ENCODE measurements at places on chromosomes 7 and 10.

DNA sequence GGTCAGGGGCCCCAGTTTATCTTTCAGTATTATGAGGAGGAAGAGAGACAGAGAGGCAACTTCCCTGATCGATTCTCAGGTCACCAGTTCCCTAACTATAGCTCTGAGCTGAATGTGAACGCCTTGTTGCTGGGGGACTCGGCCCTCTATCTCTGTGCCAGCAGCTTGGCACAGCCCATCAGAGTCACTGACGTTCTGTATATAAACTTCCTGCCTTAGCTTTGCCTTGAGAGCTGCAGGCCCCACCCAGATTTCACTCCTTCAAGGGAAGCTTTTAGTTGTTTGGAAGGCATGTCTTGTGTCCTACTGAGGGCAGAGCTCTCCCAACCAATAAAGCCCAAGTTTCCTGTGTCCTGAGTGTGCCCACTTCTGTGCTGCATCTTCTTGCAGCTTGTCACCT, 242.5 kb upstream of the PRSS58 start:
- DNase-seq, result no peak

DNA sequence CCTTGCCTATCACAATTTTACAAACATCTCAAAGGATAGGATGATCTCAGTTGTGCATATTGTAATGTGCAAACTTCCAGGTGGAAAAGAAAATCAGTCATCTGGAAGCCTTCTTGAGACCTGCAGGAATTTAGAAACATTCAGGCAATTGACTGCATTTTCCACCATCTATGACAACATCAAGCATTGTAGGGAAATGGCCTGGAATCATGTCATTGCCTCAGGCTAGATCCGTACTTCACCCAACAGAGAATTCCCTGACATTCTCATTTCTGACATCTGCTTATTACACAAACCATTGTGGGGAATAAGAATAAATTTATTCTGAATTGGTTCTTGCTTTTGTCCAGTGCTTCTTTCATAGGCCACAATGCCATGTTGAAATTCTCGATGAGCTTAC, 124.9 kb upstream of the NPVF start:
- no peak for DNase-seq

- no peak for DNase-seq
Measured at GRCh38 chr7:38862666-38863065, 46.3 kb downstream of the VPS41 start.

- DNase-seq, result no peak
Measured at GRCh38 chr7:25240340-25240739, 12.1 kb upstream of the NPVF start.

GRCh38 chr10:13632884-13633440, 46.2 kb downstream of the PRPF18 start:
- no peak for DNase-seq

- DNase-seq, result no peak
Measured at GRCh38 chr10:71965623-71966022, 1.4 kb downstream of the CHST3 start.

GRCh38 chr10:98676895-98677294, 230.2 kb upstream of the HPS1 start:
- no peak for DNase-seq

GRCh38 chr7:38222481-38223096, 44.5 kb downstream of the STARD3NL start:
- DNase-seq, result no peak

DNA sequence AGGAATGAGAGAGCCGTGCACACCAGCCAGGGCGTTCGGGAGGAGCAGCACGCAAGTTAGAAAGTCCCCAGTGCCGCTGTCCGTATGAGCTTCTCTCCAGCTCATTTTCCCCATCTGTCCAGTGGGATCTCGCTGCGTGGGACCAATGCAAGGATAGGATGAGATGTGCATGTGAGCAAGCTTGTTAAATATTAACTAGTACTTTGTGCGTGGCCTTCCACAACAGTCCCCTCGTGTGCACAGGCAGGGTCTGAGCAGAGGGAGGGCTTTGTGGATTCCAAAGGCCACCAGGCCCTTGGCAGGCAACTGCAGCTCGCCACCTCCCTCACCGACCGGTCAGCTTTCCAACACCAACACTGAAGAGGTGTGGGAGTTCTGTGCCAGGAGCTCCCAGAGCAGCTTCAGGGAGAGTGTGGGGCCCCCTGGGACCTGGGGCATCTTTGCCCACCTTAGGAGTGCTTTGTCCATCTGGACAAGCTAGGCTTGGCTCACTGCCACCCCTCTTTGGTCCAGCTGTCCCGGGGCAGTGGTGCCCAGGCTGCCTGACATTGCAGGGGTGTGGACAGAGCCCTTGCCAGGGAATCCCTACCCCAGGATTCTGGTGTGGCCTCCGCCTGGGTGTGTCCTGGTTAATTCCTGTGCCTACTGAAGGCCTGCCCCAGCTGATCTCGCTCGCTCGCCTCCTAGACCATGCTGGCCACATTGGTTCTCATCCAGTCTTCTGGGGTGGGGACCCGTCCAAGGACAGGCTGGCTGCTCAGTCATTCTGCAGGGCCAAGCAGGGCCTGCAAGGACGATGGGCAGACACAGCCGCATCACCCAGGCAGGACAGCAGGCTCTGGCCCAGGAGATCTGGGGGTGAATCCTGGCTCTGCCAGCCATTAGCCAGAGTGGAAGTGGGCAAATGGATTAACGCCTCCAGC, 5.3 kb downstream of the FAM20C start:
- no peak for DNase-seq

GRCh38 chr7:108838198-108838597, 268.5 kb downstream of the DNAJB9 start:
- no peak for DNase-seq

GRCh38 chr10:36194276-36194675, 552.2 kb upstream of the FZD8 start:
- no peak for DNase-seq

GRCh38 chr7:140607441-140607989, 33.1 kb downstream of the DENND2A start:
- DNase-seq, result no peak

DNA sequence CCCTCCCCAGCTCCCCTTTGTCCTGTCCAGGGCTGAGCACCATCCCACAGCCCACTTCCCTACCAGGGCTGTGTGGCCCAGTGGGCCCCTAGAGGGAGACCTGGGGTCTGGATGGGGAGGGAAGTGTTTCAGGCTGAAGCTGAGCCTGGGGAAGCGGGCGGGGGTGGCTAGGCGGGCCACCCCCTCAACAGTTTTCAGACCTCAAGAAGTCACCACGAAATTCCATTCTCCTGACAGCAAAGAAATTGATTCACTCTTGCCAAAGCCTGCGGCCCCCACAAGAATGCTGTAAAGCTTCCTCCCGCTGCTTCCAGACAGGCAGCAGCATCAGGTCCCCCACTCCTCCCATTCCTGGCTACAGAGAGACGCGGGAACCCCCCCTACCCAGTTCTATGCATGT, 2.5 kb upstream of the LFNG start:
- DNase-seq, result no peak

DNA sequence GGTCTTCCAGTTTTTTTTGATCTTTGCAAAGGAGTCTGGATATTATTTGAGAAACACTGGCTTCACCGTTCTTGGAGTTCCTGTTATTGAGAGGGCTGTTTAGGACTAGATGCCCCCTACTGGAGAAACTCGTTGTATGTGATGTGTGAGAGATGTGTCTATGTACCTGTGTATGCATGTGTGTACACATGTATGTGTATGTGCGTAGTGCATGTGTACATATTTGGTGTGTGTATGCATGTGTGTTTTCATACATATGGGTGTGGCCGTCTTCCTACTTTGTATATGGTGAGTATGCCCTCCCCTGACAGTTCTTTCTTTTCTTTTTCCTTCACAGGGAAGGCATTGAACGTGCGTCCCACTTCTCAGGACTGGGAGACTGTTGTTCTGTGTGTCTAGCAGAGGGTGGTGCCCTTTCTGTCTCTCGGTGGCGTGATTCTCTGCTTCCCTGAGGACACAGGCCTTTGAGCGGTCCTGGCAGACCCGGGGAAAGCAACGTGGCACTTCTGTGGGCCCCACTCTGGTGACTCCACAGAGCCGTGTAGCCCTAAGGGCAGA, 3.0 kb upstream of the CALHM3 start:
- no peak for DNase-seq

- no peak for DNase-seq
Measured at GRCh38 chr10:58275908-58276307, 6.9 kb downstream of the CISD1 start.

- DNase-seq, result peak; percentile 56
Measured at GRCh38 chr7:39950473-39951225, 593 bp downstream of the CDK13 start.

- no peak for DNase-seq
Measured at GRCh38 chr10:69650589-69651261, 20.7 kb downstream of the FAM241B start.

DNA sequence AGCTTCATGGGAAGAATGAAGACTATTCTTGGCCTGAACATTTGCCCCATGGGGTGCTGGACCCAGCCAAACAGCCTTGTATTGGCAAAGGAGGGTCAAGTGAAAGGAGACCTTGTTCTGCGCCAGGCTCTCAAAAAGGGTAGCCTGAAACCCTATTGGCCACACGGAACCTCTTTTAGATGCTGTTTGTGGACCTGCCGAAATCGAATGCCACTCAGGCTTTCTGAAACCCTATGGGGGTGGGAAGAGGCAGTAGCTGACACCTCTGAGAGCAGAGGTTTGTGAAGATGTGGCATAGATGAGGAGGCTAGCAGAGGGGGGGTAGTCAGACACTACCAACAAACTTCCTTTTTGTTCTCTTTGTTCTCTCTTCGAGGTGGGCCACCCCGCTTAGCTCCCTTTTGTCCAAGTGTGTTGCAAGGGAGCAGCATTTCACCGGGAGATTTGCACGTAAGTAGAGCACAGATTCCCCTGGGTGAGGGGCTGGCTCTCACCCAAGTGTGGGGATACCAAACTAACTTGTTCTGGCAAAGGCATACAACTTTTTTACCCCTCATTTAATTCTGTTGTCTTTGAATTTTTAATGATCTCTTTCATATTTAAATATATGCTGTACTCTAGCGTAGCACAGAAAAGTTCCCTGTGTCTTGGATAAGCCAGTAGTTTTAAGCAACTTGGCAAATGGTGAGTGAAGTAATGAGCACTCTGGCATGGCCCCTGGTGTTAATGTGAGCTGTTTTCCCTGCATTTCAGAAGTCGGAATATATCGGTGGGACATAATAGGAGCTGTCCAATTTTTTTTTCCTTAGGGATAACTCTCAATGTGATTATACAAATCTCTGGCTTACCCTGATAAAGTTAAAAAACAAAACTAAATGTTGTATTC, 107.7 kb downstream of the SEPTIN7 start:
- DNase-seq, result no peak

GRCh38 chr7:24913801-24914464, 66.0 kb downstream of the OSBPL3 start:
- DNase-seq, result no peak

DNA sequence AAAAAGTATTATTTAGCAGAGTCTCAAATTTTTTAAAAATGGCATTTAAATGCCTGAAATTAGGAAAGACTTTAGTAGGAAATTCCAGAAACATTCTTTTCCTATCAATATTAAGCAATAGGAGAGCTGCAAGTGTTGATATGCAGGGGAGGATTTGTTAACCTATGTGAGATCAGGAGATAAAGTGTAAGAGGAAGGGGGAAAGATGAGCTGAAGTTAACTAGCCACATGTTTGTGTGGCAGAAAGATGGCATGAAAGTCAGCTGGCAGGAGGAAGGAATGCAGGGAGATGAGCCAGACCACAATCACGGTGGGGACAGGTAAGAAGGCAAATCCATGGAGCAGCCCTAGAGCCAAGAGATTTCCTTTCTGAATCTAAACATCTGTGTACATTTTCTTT, 303.6 kb downstream of the MAGI2 start:
- no peak for DNase-seq

DNA sequence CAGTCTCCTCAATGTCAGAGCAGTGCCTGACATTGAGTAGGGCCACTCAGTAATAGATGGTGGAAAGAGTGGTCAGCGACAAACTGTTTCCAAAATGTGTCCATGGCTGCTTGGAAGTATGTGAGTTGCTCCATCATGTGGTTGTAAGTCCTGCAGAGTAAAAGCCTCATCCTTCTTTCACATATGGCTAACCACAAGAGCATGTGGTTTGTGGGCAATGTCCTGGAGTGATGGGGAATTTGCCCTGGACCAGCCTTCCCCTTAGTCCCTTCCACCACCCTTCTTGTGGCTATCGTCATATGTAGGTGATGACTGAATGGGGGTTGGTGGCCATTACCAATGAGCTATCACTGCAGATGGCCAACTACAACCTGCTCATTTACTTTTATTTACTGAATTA, 33.0 kb upstream of the PLXNA4 start:
- DNase-seq, result no peak

DNA sequence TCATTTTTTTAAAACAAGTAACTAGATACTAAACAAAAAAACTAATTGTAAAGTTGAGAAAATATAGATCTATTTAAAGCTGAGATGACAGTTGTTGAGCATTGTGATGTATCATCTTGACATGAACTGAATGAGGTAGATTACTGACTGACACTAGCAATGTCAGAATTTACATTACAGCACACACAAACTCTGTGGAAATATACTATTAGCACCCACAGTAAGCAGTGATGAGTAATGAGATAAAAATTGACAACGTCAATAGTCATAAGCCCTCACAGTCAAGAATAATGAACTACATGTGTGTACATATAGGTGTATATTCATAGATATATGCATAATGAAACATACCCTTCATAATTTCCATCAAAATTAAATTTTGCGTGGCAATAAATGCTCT, 368.4 kb downstream of the TFEC start:
- no peak for DNase-seq

DNA sequence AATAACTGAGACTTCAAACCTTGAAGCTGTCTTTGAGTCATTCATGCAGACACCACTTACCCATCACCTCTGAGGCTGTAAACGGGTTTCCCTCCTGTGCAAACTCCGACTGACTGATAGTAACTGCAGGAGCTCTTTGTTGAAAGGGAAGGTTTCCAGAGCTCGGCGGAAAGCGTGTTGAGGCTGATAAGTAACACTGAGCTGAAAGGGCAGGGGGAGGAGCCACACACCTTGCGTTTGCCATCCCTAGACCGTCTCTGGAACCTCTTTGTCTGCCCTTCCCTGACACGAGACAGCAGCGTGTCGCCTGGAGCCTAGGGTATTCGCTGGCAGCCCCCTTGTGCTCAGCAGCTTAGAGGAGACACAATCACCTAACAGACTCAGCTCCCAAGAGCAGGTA, 134.0 kb downstream of the PAXIP1 start:
- DNase-seq, result no peak

GRCh38 chr7:79868010-79868409, 266.6 kb upstream of the GNAI1 start:
- DNase-seq, result no peak

All from activated naive CD8-positive, alpha-beta T cell treated with anti-CD3 and anti-CD28 coated beads for 36 hours (primary cell).